Naive B cell (primary cell): ENCODE measurements at places on chromosomes 6 and 20. TPM values are rescaled to one million over a fixed set of nuclear protein-coding genes. Genes with fewer than 3 reads are reported as not detected.

Gene PTCRA
- polyA plus RNA-seq: 0.88 TPM

Gene MEP1A
- not detected for polyA plus RNA-seq

Gene NRN1
- not detected for polyA plus RNA-seq

Gene PCMT1
- polyA plus RNA-seq: 133 TPM

Gene STX11
- 3.6 TPM for polyA plus RNA-seq

Gene SAMD5
- not detected for polyA plus RNA-seq

Gene APCDD1L
- polyA plus RNA-seq: 0.08 TPM

Gene QKI
- polyA plus RNA-seq: 22.3 TPM

Gene HTR1B
- not detected for polyA plus RNA-seq

Gene CRISP2
- not detected for polyA plus RNA-seq

Gene TGM2
- not detected for polyA plus RNA-seq

Gene DPPA5
- polyA plus RNA-seq: not detected

Gene SLC22A16
- polyA plus RNA-seq: not detected
